GM10248 (cell line): ENCODE measurements at places on chromosomes 11 and 22.
A peak's percentile ranks its signal among the peaks of the same experiment; 100 is the strongest.

DNA sequence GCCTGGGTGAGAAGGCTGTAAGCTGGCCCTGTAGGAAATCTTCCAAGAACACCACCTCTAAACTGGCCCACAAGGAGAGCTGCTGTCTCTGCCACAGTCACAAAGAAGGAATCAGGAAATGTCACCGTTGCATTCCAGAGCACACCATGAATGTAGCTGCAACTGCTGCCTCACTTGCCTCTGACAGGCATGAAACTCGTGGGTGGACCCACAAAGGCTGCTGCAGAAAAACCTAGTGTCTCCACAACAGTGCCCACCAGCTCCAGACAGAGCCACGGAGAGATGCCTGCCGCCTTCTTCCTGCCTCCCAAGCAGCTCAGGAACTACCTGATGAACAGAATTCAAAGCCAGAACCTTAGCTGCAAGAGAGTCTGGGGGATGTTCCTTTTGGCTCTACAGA, 10.5 kb downstream of the DNAJB13 start:
- no peak for DNase-seq

- no peak for DNase-seq
These were observed 7.0 kb upstream of the NEFH start for GRCh38 chr22:29473001-29473400.

GRCh38 chr11:134450186-134450585, 38.1 kb upstream of the B3GAT1 start:
- no peak for DNase-seq

DNA sequence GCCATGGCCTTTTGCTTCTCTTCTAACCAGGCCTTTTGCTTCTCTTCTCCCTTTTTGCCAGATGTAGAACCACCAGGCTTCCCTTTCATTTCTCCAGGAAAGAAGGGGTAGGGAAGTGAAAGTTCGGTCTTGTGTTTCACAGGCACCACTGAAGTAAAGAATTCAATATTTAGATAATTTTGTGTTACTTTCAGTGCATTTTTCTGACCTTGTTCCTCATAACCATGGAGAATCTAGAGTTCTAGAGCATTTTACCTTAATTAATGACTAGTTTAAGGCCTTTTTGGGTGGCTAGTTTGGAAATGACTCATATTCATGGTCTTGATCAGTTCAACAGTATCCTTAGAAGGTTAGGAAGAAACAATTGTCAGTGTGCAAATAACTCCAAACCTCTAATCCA, 22.7 kb downstream of the GRAMD1B start:
- DNase-seq, result no peak

DNA sequence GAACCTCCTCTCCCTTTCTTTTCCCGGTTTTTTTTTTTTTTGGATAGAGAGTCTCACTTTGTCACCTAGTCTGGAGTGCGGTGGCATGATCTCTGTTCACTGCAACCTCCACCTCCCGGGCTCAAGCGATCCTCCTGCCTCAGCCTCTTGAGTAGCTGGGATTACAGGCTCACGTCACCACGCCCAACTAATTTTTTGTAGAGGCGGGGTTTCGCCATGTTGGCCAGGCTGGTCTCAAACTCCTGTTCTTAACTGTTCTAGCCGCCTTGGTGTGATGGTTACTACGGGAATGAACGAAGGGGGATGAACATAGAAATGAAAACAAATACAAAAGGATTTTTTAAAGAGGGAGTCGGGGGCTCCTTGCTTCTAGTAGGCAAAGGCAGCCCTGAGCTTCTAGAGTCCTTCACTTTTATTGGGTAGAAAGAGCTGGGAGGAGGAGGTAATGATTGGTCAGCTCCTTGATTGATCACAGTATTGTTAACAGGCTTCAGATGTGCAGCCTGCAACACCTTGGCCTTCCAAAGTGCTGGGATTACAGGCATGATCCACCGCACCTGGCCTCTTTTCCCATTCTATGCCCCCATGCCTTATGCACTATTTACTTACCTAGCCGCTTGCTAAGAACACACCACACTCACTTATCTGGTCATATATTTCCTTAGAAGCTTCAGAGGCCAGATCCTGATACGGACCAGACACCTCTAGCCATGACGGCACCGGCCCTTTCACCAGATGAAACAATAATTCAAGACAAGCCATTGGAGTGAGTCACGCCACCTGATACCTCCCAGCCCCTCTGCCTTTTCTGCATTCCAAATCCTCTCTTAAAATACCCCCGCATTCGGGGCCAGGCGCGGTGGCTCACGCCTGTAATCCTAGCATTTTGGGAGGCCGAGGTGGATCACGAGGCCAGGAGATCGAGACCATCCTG, 20.7 kb downstream of the SUSD2 start:
- DNase-seq, result no peak

DNA sequence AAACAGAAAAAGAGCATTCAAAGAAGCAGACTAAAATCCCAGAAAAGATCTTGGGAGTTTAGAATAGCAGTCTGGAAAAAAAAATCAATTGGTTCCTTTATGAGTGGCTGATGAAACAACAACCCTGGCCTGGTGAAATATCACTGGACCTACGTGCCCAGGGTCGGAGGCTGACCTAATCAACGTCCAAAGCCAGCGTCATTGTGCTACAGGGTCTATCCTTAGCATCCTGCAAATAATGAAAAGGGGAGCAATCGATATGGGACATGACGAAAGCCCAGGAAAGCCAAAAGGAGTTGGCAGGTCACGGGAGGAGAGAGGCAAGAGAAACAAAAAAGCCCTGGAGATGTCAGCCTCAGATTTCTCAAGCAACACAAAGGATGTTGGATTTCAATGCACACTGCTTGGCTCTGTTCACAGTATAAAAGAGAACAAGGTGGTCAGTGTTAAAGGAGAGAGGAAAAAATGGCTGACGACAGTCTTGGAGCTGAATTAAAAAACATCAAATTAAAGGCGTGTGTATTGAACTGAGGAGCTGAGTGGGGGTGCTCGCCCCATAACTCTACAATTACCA, 148.8 kb downstream of the BLID start:
- DNase-seq, result no peak

DNA sequence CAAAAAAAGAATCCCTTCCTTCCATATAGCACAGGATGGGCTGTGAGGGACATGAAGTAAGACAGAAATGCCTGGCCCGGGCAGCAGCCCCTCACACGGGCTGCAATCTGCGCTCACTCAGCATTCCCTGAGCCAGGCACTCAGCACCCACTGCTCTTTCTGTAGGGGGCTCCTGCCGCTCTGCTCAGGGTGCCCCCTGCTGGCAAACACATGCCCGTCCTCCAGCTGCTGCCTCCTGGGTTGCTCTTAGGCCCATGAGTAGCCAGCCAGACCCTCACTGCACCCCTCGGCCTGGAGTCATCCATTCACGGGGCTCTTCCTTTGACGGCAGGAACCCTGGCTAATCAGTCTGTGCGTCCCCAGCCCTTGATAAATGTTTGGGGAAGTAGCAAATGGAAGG, 6.9 kb downstream of the MCAT start:
- DNase-seq, result peak; percentile 82

- peak; percentile 13 for DNase-seq
These were observed 14.6 kb downstream of the SPECC1L start for GRCh38 chr22:24285245-24285644.

GRCh38 chr11:113376156-113376555, 11.4 kb upstream of the ANKK1 start:
- DNase-seq, result no peak

DNA sequence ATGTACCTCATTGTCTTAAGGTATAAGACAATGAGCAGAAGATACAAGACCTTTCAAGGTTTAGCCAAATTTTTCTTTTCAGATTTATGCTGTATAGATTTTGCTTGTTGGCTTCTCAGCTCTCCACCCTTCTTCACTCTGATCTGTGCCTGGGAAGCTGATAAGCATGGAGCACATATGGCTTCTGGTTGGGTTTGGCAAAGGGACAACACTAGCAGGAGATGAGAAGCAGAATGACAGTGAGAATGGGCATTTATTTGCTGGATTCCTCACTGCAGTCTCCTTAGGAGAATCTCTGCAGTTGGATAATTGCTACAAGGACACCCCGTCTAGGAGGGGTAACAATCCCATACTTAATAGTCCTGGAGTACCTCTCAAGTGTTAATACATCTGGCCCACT, 474.8 kb upstream of the CCDC90B start:
- no peak for DNase-seq

DNA sequence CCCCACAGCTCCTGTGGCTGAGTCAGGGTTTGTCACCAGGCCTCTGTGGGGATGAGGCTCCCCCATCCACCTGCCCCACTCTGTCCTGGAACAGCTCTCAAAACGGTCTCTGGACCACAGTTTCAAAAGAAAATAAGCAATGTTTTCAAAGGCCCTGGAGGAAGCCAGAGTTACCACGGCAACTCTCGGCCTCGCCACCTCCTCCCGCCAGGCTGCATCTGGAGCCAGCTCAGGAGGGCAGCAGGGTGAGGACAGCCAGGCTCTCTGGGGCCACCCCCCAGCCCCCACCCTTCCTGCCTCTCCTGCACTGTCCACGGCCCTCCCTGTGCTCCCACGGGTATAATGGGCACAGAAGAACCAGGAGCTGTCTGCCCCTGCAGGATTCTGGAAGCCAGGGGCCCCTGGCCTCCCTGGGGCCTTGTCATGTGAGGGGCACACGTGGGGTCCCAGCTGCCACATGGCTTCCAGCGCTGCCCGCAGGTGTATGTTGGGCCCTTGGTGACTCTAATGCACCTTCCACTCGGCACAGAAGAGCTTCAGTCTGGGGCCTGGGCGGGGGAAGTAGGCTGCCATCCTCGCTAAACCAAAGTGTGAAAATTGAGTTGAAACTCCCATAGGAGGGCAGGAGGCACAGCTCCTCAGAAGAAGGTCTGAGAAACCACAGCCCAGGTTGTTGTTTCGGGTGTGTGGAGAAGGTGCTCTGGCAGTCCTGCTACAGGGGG, 10.3 kb downstream of the CD81 start:
- DNase-seq, result peak; percentile 50

GRCh38 chr11:40292721-40293508, 1166.5 kb downstream of the LRRC4C start:
- DNase-seq, result peak; percentile 5

DNA sequence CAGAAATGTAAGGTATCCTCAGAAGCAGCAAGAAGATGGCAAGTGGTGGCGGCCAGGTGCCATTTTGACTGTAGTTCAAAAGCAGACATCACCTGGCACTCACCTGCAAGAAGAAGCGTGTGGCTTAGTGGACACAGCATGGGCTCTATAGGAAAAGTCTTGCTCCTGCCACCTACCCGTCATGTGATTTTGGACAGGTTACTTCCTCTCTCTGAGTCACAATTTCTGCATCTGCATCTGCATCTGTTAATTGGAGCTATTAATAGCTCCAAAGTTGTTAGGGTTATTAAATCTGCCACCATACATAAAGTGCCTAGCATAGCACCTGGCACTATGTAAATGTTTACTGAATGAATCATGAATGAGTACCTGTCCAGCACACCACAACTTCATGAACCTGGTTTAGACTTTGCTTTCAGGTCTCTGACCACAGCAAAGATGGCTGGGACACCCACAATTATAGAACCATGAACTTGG, 16.8 kb downstream of the RAB30 start:
- no peak for DNase-seq

DNA sequence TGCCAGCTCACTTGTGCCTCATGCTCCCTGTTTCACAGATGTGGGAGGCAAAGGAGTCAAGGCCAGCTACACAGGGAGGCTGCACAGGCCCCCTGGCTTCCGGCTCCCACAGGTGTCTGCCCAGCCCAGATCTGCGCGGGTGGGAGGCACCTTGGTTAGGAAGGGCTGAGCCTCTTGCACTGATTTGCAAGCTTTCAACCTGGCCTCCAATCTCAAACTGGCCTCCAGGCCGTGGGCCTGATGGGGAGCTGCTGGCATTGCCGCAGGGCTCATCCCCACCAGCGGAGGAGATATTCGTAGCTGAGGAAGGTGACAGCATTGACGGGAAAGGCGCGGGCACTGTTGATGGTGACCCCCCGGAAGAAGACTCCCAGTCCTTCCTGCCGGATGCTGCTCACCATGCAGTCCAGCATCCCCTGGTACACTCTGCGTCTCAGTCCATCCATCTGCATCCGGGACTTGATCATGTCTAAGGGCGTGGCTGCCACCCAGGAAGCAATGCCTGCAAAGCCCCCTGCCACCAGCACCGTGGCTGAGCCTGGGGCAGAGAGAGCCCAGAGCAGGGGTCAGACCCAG, 6.2 kb downstream of the SLC25A45 start:
- DNase-seq, result no peak

DNA sequence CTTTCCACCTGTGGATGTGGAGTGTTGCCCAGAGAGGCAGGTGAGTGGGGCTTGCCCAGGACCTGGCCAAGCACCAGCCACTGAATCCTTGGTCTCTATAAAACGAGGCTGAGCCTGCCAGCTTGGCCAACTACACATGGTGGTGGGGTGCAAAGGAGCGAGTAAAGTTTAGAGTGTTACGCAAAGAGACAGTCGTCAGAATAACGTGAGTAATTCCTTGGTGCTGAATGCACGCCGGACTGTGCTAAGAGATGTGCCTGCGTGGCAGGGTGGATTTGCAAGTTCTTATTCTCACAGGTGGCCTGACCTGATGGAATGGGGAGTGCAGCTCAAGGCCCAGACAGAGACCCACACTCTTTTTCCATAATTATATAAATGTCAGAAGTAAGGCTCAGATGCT, 88.6 kb upstream of the B3GAT1 start:
- DNase-seq, result no peak

DNA sequence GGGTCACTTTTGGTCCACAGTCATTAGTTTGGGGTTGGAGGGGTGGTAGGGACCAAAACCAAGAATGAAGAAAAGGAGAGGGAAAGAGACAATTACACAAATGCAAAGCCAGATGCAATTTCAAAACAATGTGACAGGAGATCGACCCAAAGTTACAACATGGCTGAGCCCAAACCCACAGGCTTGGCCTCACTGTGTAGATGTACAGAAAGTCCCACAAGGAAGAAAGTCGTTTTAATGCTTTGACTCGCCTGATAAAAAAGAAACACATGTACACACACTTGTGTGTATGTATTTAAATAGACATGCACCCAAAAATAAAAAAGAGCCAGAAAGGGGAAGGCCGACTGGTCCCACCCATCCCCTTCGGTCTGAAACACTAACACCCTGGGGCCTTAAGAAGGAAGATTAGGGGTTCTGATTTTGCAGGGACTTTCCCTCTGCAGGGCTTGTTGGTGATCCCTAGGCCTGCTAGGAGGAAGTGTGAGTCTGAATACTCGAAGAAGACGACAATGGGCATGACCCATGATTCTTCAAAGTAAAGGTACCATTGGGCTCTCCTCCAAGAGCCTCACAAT, 104.1 kb downstream of the ETS1 start:
- peak; percentile 64 for DNase-seq

GRCh38 chr11:75437966-75438659, 5.1 kb upstream of the KLHL35 start:
- DNase-seq, result no peak

GRCh38 chr11:103960108-103960507, 76.3 kb upstream of the DDI1 start:
- no peak for DNase-seq

DNA sequence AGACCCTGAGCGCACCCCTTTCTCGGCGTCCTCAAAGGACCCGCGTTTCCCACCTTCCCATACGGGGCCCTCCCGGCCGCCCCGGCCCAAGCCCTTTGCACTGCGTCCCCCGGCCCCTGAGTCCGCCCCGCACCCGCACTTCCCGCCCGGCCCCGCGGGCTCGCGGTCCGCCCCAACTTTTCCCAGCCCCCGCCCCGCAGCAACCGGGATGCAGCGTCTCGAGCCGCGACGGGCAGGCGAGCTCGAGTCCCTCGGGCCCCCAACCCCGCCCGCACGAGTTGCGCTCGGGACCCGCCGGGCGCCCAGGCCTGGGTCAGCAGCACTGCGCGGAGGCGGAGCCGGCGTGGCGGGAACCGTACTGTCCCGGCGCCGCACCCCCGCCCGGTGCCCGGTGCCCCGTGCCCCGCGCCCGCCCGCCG, 371 bp downstream of the SMCO4 start:
- DNase-seq, result no peak
